ENCODE measurements at places on chromosomes 5 and 9.

DNA sequence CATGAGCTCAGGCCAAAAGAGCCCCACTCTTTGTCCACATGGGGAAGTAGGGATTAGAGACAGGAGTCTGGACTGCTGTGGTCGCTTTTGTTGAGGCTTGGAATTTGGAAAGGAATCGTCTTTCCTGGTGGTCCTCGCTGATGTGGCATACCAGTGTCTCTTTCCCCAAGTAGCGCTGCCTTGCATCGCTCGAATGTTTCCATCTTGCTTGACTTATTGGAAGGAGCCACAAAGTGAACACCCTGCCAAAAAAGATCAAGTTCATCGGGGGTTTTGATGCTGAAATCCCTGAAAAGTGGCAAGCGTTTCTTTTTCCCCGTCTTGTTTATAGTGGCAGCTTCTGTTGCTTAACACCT lies 161.3 kb downstream of the MACROH2A1 start:
- no peak for DNase-seq

DNA sequence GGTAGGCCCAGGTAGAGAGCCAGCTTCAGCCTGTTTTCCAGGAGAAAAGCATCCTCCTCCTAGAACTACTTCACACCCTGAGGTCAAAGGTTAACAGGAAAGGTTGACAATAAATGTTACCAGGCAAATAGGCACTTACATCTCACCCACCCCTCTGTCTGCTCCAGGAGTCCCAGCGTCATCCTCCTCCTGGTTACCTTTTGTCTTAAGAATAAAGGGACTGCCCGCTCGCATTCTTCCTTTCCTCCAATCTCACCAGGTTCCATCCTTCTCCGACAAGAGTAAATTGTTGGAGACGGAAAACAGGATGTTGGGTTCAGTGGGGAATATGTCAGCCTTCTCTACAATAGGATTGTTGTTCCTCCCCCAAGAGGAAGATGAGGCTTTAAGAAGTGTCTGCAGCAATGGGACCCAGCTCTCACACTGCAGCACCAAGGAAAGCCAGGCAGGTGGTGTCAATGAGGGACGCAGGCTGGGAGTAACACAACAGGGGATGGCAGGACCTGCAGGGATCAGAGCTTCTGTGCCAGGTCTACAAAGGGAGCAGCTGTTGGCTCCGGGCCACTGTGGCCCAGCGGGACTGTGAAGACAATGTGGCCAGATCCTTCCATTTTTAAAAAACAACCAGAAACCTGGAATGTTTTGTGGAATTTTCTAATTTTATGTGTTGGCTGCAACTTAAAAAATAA lies 29.0 kb downstream of the FAT2 start:
- no peak for DNase-seq

DNA sequence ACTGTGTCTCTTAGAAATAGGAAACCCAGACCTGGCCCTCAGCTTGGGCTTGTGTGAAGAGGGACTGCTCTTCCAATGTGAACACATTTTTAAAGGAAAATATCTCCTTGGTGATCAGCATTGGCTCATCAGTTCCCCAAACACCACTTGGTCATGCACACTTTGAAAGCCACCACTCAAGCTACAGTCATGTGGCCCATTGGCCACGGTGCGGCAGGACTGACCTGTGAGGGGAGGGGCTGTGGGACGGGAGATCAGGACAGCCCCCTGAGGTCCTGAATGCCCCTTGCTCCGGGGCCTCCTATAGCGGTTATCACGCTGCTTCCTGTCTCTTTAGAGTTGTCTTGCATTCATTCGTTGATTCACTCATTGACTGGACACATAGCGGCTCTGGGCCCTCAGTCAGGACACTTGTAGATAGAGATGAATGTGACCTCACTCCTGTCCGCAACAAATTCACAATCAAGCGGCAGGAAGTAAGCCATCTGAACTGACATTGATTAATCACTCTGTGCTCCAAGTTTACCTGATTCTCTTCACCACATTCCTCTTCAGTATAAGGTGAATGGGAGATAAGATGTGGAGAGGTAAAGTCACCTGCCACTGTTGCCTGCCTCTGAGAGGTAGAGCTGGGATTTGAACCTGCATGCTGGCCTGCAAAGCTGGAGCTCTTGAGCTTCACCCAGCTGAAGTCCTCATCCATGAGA lies 73.1 kb downstream of the COL15A1 start:
- no peak for DNase-seq

DNA sequence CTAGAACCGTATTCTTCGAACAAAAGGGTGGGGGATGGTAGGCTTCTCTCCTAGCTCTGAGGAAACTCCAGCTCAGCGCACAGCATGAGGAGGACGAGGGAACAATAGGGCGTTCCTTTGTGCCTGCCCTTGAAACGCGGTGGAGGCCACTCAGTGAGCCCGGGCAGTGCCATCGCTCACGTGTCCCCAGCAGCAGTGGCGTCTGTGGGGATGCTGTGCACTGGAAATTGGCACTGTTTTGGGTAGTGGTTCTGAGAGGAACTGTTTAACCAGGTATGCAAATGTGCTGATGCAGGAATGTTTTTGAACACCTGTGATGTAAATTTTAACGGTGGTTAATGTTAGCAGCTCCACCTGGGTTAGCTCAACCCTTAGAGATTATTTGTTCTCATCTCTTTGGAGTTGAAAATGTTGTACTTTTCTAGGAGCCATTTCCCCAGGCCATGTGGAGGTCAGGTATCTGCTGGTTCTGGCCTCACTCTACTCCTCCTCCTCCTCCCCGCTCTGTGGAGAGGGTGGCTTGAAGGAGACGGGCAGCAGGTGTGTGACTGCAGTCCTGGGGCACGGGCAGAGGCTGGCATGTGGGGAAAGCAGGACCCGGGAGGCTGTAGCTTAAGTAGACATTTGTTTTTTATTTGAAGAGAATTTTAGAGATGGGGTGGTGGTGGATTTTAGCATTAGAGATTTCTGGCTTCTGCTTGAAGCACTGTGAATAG lies 48.3 kb downstream of the EHMT1 start:
- DNase-seq: no peak

DNA sequence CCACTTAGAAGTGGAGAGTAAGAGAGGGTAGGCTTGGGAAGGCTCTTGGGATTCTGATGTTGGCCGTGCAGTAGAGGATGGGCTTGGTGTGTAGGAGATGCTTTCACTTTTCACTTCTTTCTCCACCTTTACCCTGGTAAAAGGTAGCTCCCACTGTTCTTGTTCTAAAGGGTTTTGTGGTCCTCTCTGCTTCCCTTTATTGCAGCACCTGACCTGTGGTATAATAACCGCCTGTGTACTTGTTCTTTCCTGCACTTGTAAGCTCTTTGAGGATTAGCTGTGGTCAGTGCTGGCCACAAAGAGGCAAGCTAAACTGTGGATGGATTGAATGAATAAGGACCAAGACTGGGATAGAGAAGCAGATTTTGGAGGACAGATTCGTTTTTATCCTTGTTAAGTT lies 25.2 kb downstream of the KDM4C start:
- DNase-seq: no peak

- no peak for DNase-seq
These were observed 296.4 kb downstream of the CETN3 start for GRCh38 chr5:90113108-90113507.

DNA sequence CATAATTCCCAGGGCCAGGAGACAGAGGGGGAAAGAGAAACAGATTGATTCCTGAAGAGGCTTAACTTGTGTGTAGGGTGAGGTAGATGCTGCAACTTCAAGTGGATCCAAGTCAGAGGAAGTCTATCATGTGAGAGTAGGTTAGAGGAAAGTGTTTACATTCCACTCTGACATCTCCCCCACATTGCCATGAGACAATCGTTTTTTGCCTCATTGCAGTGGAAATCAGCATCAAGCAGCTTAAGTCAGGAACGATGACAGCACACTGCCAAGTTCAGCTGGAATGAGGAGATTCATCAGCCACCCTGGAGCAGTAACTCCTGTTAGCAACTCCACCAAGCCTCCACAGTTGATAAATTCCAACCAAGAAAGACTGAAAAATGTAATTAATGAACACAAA lies 689.7 kb upstream of the MEF2C start:
- DNase-seq: no peak

DNA sequence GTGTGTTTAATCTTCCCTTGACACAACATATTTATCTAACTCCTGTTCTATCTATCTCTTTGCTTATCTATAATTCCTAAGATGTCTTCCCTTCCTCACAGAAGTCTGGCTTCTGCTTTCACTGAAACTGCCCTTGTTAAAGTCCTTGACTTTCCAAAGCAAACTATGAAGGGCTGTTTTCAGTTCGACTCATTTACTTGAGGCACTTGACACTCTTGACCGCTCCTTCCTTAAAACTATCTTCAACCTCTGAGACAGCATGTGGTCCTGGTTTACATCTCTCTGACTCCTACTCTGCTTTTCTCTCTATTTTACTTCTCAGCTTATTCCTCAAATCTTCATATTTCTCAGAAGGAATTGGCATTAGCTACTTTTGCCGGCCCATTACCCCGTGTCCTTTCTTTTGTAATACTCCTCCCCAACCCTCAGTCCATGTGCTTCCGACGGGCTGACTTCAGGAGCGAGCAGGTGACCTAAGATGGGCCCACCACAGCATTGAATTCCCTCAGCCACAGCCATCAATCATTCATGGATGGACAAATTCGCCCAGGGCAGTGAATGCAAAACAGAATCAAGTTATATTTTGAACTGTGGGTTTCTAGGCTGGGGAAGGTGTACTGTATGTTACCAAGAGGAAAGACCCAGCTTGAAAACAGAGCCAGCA lies 1089.2 kb downstream of the PTPRD start:
- DNase-seq: no peak

GRCh38 chr9:129130791-129131190 lies 19.6 kb downstream of the PTPA start:
- DNase-seq: no peak

DNA sequence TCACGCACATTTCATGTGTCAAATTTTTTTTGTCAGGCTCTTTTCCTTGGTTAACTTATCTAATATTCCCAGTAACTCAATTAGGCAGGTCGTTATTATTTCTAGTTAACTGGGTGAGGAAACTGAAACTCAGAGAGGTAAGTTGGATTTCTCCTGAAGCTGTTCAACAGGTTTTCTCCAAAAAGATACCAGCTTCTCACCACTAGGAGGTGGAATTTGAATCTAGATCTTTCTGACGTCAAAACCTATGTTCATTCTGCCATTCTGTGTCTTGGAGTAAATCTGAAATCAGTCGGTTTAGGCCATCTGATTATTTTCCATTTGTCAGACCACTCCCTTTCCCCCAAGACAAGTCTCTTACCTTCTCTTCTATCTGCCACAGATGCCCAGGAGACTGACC lies 572.9 kb downstream of the ACTL7B start:
- no peak for DNase-seq

- DNase-seq: no peak
These were observed 43.7 kb downstream of the SECISBP2 start for GRCh38 chr9:89361816-89362646.

DNA sequence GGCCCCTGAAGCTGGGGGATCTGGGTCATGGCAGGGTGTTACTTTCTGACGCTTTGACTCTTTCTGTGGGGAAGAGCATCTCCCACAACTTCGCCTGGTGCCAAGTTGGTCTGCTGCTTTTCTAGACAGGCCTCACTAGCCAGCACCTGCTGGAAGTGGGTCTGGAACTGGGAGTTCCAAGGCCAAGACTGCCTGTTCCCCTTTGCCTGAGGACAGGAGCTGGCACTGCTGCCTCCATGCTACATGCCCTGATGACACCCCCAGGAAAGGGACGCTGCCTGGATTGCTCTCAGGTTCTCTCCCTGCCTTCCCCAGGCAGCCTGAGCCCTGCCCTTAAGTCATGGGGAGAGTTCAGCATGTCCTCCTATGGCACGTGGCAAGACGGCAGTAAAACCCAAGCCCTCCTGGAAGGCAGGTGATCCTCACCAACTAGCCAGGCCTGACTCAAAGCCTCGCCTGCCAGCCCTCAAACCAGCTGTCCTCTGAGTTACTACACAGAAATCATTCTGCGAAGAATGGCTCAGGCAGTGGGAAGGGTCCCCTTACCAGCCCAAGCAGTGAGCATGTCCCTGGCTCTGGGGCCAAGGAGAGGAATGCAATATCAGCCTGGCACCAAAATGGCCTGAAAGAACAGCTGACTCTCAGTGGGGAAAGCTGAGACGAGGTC lies 35.8 kb downstream of the SEC61B start:
- no peak for DNase-seq

GRCh38 chr5:17189381-17190036 lies 27.9 kb upstream of the BASP1 start:
- peak; percentile 78 for DNase-seq

GRCh38 chr5:40288800-40289485 lies 390.8 kb upstream of the PTGER4 start:
- DNase-seq: no peak

DNA sequence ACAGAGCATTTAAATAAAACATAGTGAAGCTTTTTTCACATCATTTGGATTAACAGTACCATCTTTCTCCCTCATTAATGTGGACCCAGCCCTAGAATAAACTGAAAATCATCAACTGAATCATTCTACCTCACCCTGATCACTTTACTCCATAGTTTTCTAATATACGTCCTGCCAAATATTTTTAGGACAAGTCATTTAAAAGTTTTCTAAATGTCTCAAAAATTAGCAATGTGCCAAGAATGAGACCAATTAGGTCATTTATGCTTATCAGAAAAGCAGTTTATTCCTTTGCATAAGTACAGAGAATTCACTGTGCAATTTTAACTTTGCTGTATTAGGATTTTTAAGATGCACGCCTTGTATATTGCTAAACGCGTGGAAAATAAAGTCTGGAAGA lies 284.4 kb downstream of the PIK3R1 start:
- no peak for DNase-seq

- no peak for DNase-seq
These were observed 27.0 kb upstream of the ALDOB start for GRCh38 chr9:101462558-101462957.

GRCh38 chr9:107243742-107244141 lies 39.3 kb upstream of the RAD23B start:
- no peak for DNase-seq

- DNase-seq: no peak
These were observed 40.5 kb upstream of the PJA2 start for GRCh38 chr5:109450129-109450877.

- no peak for DNase-seq
These were observed 16.8 kb downstream of the LPCAT1 start for GRCh38 chr5:1507014-1507375.

- DNase-seq: no peak
These were observed 35.9 kb upstream of the UNC5A start for GRCh38 chr5:176774216-176775171.

DNA sequence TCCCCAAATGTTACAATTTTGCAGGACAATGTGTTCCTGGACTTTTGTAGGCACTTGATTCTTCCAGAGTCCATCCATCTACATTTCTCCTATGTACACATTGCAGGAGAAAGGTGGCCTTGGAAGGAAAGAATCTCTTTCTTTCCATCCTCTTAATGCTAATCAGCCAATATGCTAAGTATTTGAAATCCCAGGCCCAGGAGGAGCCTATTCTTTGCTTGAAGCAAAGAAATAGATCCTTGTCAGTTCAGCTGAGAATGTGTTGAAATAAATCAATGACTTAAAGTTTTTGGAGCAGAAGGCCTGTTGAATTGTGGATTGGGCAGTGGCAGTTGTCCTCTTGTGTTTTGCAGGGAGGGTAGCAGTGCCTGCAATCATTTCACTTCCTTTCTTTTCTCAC lies 113.3 kb downstream of the PTTG1 start:
- DNase-seq: no peak

GRCh38 chr9:135665795-135666189 lies 2.7 kb downstream of the LCN9 start:
- no peak for DNase-seq

- no peak for DNase-seq
These were observed 29.3 kb downstream of the GOLGA2 start for GRCh38 chr9:128246471-128246870.

- no peak for DNase-seq
These were observed 25.2 kb downstream of the GLT6D1 start for GRCh38 chr9:135613946-135614805.

All from NCI-H2081 treated with DMSO at 0.1 percent for 48 hours (cell line).